ENCODE measurements at places on chromosomes 6 and 20.

GRCh38 chr6:44615621-44616020 lies 228.1 kb downstream of the CDC5L start:
- no peak for DNase-seq

DNA sequence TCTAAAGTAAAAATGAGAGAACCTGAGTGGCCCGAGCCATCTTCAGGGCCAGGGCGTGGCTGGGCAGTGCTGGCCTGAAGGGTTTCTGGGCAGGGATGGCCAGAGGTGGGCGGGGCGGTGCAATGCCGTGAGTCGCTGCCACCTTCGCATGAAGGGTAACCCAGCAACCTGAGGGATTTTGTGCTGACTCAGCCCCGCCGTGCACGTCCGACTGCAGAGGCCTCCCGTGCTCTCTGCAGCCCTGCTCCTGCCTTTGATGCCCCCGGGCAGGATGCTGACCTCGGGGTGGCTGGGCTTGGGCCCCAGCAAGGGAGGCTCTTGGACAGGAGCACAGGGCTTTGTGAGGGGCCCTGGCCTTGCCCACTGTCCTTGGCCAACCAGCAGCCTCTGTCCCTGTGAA lies 81.7 kb upstream of the GATA5 start:
- DNase-seq: no peak

DNA sequence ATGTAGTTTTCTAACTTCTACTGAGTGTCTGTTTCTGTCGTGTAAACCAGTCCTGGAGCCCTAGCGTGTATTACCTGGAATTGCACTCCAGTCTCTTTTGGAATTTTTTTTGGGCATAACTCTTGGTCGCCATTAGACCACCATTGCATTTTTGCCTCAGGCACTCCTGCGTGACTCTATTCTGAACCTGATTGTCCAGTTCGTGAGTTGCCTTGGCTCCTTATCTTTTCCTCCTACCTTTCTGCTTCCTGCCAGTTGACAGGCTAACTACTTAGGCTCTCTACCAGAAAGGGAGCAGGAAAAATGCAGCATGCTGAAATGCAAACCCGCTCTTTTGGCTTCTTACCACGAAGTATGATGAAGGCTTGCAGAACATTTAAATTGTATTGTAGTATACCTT lies 490.9 kb upstream of the SOX4 start:
- no peak for DNase-seq

DNA sequence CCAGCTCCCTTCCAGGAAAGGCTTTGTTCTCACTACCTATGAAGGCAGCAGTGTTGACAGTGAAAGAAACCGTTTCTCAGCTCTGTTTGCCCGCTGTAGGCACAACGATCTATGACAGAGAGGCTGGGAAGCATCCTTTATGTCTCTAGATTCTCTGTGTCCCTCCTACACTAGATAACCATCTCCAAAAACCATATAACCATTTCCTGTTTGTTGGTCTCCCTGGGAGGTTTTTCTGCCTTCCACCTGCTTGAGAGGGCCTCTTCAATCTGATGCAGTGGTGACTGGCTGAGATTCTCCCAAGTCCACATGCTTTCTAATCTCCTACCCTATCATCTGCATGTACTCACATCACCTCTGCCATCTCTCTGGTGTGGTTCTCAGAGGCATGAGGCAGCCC lies 32.0 kb upstream of the TMEM217 start:
- DNase-seq: no peak

- no peak for DNase-seq
These were observed 7.5 kb upstream of the RBM38 start for GRCh38 chr20:57383447-57384347.

DNA sequence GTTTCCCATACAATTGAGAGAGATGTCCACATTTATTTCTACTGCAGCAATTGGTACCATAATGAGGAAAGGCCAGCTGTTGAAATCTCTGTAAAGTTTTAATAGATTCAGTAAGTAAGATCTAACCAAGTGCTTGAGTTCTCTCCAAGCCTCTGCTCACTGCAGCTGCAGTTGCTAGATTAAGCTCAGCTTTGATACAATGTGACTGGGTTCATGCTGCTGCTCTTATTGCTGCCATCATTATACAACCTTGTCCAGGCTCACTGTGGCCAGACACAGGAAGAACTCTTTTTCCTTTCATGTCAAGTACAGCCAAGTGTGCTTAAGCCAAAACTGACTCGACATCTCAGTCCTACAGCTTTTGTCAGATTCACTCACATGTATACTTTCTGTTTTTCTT lies 423.5 kb downstream of the GJA1 start:
- no peak for DNase-seq

DNA sequence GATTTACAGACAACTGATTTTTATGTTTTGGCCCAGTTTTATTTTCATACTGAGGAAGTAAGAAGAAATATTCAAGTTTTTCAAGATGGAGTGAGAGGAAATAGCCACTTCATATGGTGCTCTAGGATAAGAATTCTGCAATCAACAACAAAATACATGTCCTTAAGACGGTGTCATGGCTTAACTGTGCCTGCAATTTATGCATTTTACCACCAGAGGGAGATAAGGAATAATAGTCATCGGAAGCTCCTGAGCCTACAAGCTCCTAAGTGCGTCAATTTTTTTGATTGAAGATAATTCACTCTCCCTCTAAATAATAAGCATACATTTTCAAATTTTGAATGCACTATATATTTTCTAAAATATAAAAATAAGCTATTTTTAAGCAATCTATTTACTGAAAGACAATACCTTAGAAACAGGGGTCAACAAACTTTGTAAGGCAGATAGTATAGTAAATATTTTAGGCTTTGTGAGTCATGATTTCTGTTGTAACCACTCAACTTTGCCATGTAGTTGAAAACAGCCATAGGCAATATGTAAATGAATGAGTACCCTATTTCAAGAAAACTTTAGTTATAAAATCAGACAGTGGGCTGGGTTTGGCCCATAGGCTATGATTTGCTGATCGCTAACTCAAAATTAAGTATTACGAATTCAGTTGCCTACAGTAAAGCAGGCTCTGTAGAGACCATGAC lies 230.9 kb upstream of the DTNBP1 start:
- no peak for DNase-seq

DNA sequence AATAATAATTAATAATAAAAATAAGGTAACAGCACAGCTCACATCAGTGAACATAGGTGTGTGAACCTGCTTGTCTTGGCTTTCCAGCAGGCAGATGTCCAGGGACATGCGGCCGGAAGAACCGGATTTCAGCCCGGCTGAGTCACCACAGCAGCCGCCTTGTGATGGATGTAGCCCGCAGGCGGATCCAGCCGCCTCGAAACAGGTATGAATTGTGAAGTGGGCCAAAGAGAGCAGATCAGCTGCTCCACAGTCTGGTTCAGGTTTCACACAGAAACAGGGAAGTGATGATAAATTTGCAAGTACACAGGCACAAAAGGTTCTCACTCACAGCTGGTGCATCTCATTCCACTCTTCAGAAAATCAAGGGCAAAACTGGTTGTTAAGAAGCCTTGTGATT lies 55.1 kb downstream of the ID4 start:
- no peak for DNase-seq
